Activated CD4-positive, alpha-beta T cell treated with anti-CD3 and anti-CD28 coated beads for 48 hours (primary cell): ENCODE measurements at places on chromosomes 11 and 22.
A peak's percentile ranks its signal among the peaks of the same experiment; 100 is the strongest.

DNA sequence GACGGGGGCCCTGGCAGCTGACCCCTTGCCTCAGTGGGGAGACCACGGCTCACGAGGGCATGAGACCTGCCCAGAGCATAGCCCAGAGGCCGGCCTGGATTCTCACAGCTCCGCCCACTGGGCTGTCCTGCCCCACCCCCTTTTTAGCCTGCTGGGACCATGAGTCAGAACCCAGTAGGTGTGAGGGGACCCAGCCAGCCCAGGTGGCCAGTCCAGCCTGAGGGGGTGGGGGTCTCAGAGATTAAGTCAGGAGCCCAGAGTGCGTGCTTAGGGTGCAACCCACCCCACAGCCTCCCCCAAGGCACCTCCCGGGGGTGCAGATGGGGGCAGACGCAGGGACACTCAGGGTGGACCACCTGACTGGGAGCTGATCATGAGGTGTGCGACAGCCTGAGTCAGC, 40.1 kb upstream of the PPARA start:
- peak; percentile 39 for DNase-seq

GRCh38 chr11:16097543-16097942, 258.8 kb downstream of the SOX6 start:
- DNase-seq: no peak

DNA sequence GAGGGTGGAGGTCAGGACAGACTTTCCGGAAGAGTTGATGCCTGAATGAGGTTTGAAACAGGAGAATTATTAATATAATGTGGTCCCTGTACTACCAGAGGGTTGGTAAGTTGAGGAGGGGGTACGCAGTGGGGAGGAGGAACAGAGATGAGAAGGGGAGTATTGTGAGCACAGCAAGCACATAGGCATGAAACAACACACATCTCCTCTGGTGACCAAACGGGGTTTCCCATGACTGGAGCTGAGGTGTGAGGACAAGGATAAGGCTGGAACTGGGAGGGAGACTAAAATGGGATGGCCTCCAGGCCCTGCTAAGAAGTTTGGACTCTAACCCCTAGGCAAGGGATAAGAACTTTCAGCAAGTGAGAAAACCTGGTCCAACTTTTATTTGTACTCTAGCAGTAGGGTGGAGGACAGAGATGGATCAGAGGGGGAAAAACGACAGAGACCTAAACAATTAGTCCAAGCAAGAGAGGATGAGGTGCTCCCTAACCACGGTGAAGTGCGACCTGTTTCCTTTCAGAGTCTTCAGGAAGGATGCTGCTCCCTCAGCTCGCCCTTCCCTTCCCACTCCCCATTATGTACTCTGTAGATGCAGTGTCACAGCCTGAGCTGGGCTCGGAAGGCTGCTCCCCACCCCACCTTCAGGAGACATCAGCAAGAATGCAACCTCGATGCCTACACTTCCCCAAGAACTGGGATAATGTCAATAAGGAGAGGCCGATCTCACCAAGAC, 59.2 kb downstream of the BTG4 start:
- no peak for DNase-seq

- no peak for DNase-seq
Observed at GRCh38 chr11:74783241-74783871, 34.7 kb downstream of the RNF169 start.

DNA sequence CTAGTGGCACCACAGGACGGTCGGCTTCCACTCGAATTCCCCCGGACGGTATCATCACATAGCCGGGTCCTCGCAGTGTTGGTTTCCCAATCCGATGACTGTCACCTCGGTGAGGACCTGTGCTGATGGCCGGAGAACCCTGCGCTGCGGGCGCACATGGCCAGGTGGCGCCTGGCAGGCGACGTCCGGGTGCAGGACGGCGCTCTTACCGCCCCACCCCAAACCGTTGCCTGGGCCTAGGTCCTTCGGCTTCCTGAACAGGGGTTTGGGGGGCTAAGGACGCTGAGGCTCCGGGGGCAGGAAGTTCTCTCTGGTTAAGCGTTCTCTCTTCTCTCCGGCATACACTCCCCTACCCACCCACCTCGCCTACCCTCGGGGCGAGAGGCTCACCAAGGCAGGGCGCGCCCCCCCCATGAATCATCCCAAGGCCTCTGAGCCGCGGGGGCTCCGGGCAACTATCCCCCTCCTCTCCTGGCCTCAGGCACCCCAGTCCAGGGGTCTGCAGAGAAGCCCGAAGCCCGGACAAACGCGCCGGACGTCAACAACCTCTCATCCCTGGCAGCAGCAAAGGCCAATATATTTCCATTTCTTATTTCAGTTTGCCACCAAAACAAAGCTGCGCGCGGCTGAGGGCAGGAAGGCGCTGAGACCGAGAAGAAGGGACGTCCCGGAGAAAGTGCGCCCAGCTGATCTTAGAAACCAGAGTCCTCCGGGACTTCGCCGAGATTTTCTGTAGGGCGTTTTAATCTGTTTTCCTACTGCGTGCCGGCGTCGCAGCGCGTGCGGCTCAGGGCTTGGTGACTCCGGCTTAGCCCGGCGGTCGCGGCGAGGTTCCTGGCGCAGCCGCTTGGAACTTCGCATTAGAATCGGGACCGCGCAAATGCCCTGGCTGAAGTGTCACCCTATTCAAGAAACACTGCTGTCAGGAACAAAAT, 5.6 kb downstream of the ALX4 start:
- DNase-seq: peak; percentile 28

DNA sequence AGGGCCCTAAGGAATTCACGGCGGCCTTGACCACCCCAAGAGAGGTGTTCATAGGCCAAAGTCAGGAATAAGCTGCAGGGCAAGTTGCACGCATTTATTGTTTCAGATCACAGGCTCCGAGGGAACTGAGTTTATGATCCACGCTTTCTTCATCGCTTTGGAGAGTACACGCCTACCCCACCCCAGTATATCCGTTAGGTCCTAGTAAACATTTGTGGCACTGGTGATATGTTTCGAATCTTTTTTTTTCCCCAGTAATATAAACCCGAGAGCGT, 805 bp downstream of the GANAB start:
- no peak for DNase-seq
